ENCODE measurements at places on chromosomes 3 and 15.

GRCh38 chr3:112357930-112358780 lies 25.2 kb downstream of the CD200 start:
- no peak for DNase-seq

DNA sequence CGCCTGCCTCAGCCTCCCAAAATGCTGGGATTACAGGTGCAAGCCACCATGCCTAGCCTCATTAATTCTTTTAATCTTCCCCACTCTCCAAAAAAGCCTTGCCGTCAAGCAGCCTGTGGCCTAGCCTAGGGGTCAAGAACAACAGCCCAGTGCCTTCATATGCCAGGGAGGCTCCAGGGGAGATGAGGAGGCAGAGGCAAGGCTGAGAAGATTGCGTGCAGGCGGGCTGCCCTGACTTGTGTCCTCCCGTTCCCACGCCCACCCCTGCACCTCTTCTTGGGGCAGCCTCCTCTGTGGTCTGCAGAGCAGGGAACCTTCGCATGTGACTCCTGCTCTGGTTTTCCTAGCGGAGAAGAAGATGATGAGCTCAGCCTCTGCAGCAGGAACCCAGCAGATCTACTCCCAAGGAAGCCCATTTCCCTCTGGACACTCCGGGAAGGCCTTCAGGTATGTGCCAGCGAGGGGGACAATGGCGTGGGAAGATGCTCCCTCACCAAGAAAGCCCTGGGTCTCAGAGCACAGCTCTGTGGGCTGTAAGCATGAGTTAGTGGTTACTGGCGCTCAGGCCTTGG lies 118.5 kb upstream of the ABHD17C start:
- DNase-seq: no peak

- DNase-seq: no peak
Observed at GRCh38 chr3:50743643-50744042, 68.9 kb downstream of the DOCK3 start.

DNA sequence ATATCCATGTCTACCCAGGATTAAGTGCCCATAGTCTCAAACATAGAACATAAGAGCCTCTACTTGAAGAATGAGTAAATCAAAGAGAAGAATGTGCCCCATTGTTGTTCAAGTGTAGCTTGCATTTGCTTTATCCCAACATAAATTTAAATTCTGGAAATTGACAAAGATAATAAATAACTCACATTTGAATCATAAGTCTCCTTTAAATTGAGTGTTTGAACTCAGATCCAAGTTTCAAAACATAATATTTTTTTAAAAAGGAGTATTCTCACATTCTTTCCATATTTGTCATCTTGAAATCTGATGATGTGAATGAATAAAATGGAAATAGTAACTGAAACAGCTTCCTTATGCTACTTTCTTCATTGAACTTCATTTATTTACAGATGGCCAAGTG lies 135.2 kb downstream of the MECOM start:
- no peak for DNase-seq

GRCh38 chr3:148332509-148332908 lies 365.2 kb upstream of the AGTR1 start:
- DNase-seq: no peak

GRCh38 chr3:117170094-117170493 lies 460.5 kb downstream of the TUSC7 start:
- DNase-seq: no peak

DNA sequence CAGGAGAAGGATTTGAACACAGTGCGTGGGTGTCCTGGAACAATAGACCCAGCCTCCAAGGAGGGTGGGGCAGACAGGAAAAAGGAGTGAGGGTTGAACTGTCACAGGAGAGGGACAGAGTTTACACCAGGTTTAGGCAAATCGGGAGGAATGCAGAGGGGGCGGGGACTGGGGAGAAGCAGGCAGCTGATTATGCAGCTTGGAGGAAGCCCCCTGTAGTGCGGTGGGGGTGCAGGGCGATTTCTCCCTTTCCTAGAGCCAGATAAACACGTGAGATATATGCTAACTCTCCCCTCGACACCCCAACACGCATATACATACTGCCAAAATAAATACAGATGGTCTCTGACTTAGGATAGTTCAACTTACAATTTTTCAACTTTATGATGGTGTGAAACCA lies 108.6 kb upstream of the PRR20G start:
- no peak for DNase-seq
